ENCODE measurements at places on chromosomes 2 and 18. TPM values are rescaled to one million over a fixed set of nuclear protein-coding genes. Genes with fewer than 3 reads are reported as not detected.

GRCh38 chr18:74598350-74599001 lies 806 bp downstream of the ZNF407 start:
- peak; percentile 79 for DNase-seq

DNA sequence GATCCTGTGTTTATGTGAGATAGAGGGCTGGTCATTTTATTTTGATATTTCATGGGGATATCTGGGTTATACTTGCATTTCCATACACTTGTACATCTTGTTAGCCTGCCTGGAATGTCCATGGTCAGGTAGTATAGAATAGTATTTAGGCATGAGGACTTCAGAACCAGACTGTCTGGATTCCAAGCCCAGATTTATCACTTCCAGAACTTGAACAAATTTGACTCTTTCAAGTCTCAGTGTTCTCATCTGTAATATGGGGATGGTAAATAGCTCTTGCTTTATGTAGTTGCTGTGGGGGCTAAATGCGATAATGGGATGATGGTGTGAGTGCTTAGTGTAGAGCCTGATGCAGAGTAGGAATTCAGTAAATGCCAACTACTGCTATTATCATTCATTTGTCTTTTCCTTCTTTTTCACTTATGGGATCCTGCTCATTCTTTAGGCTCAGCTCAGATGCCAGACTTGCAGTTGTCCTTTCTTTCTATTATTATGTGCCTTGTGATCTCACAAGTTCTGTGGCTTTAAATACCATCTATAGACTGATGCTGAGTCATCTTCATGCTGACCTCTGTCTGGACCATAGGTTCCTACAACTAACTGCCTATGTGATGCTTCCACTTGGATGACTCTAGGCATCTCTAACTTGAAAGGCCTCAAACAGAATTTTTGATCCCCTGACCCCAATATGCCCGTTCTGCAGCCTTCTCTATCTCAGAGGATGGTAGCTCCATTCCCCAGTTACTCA lies 67.4 kb downstream of the POLE4 start:
- no peak for DNase-seq

DNA sequence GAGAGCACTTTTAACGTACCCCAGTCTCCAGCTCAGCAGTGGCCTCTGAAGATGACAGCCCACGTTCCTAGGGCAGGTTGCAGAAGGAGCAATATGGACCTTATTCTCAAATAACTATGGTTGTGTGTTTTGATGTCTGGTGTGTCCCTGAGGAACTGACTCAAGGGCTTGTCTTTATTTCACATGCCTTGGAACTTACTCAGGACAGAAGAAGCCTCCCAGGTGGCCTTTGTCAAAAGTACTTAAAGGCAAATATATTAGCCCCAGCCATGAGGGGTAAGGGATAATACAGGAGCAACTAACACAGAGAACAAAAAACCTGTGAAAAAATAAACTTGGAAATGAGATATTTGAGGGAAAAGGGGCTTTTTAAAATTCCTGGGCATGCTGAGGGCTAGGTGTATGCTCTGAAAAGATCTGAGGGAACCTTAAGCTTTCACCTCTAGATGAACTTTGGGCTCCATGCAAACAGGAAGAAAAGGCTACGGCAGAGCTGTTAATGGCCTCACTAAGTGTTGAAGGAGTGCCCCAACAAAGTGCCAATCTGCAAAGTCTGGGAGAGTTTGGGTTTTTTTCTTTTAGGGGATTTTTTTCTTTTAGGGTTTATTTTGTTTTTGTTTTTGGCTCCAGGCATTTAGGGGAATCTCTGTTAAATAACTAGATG lies 40.3 kb downstream of the SRBD1 start:
- DNase-seq = no peak

DNA sequence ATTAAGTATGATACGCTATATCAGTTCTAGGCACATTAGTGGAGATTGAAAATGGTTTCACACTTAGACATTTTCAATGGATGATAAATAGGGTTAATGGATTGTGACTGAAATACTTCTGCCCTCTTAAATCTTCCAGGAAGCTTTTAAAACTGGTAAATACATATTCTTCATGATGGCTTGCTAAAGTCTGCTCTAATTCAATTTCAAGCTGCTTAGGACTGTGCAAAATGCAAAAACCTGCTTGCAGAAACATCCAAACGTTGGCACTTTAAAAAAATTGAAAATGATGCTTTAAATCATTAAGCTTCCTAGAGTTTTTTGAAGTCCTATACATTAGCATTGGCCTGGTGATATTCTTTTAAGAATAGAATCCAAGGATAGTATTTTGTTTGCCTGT lies 214.8 kb upstream of the FSHR start:
- no peak for DNase-seq

- no peak for DNase-seq
Observed at GRCh38 chr2:12616456-12617156, 100.1 kb upstream of the TRIB2 start.

- no peak for DNase-seq
Observed at GRCh38 chr2:133122529-133122928, 445.7 kb downstream of the NCKAP5 start.

- no peak for DNase-seq
Observed at GRCh38 chr2:207283356-207283755, 117.6 kb upstream of the KLF7 start.

DNA sequence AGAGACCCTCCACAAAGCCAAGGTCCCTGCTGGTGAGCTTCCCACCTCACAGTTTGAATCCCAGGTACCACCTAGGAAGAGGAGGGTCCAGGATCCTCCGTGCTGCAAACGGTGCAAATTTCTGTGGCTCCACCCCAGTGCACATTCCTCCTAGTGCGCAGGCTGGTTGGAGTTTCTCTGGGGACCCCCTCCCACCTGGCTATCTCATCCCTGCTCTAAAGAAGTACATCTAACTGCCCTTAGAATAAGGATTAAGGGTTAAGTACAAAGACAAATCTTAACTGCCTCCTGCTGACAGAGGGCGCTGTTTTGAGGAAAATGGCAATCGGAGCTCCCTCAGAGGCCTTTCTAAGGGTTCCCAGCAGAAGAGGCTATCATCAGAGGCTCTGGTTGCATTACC lies 109.6 kb upstream of the FSIP2 start:
- DNase-seq = no peak

DNA sequence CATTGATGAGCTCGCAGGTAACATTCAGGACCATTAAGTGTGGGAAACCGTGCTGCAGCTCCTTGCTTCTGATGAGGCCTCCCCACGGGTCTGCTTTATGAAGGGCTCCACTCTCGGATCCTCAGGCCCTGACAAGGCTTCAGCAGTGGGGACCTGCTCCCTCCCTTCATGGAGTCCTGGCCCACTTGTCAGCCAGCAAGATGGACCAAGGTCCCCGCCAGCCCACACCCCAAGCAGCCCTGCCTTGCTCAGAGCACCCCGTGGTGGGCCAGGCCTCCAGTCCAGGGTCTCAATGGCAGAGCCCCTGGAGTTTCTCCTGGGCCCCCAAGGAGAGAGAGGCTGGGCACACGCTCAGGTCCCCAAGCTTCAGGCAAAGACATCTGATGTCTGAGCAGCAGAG lies 41.5 kb downstream of the CROCC2 start:
- DNase-seq = no peak

- no peak for DNase-seq
Observed at GRCh38 chr2:230974096-230974913, 21.6 kb upstream of the SPATA3 start.

The ACOXL gene
- 0.36 TPM for total RNA-seq

The ANO7 gene
- total RNA-seq = 1.00 TPM

The TDRD15 gene
- total RNA-seq = 0.08 TPM

The IL36A gene
- total RNA-seq = not detected

The TNS1 gene
- 27.6 TPM for total RNA-seq

The PLCL1 gene
- total RNA-seq = 2.2 TPM
